Stimulated activated CD4-positive, alpha-beta T cell treated with anti-CD3 and anti-CD28 coated beads, Interleukin-2, amount 100 ng/mL, for 4 hours (primary cell): ENCODE measurements at places on chromosomes 7 and 10.

DNA sequence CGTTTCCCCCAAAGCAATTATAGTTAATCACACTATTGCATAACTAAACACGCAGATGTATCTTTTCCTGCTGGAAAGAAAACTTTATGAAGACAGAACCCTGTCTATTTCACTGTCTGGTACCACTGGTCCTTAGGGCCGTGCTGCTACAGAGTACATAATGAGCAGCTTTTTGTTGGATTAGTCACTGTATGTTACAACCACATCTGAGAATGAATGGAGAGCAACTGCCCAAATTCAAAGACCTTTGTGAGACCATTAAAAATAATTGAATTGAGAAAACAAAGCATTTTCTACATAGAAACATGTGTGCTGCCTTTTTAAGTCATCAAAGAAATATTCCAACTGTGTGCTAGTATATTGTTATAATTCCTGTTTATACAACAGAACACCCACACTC, 111.3 kb upstream of the SORCS1 start:
- DNase-seq: no peak

DNA sequence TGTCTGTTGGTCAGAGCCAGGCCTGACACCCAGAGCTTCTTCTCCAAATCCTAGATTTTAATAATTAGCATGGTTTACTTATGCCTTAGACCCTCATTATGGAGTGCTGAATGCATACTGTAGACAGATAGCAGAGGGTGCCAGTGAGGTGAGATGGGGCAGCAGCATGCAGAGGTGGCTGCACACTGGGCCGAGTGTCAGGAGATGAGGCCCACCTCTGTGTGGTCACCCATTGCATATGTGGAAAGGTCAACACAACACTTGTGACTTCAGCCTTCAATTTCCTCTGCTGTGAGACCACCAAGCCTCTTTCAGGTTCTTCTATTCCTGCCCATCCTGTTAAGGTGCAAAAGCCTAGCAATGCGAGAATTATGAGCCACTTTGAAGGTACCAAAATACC, 39.7 kb upstream of the NMT2 start:
- no peak for DNase-seq

- DNase-seq: no peak
These were observed 98.8 kb downstream of the SDK1 start for GRCh38 chr7:3399858-3400257.

DNA sequence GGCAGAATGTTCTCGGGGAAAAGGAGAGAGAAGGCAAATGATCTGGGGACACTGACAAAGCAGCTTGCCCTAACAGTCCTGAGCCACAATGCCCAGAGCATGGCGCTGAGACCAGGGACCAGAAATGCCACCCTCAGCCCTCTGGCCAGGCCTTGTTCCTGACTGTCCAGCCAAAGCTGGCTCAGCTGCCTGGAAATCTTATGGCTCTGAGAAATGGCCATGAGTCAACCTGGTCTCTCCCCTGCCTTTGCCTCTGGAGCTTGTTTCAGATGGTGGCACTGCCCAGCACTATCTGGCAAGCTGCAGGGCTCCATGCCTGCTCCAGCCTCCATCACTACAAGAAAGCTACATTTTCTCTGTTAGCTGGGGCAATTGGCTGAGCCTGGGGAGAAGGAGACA, 90.5 kb upstream of the PLXNA4 start:
- DNase-seq: no peak

DNA sequence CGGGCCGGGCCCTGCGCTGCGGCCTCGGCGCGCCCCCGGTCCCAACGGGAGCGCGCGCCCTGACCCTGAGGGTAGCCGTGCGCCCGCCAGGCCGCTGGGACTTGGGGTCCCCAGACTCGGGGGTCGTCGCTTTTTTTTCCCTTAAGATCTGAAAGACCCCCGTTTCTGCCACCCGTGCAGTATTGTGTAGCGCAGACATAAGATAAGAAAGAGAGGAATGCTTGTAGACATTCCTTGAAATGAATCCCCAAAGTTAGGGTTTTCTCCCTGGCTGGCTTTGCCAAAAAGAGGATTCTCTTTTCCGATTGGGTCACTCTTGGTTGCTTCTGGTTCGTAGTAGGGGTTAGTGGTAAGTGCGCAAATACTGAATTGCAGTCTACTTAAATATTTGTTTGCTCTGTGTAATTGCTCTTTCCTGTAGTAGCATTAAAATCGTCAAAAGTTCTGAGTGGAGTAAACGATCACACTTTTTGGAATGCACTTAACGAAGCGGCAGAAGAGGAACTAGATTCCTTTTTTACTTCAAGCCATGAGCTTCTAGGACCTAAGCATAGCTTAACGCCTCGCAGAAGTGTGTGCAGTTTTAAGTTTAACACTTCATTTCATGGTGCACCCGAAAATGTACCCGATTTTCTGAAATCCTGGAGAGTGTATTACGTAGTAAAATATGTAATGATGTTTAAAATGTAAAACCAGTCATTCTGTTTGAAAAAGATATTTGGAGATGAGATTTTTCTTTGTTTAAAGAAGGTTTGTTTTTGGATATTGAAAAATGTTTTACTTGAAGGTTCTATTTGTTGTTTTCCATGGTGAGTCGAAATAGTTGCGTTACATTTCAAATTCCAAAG, 1.3 kb downstream of the CUL1 start:
- no peak for DNase-seq

GRCh38 chr10:72511459-72511858, 114.4 kb downstream of the MICU1 start:
- no peak for DNase-seq

DNA sequence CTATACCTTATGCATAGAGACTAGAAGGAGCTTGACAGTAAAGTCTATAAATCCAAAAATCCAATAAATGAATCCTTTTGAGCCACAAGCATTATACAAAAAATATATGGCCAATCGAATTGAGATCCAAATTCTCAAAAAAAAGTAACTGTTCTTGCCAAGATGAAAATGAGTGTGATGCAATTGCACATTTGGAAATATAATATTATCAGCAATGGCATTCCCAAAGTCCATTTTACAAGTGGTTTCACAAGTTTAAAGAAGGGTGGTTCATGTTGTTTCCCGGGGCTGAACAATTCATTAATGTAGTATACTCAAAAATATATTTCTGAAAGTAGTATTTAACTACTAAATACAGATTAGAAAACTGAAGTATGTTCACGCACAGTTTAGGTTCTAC, 7.3 kb downstream of the RP9 start:
- DNase-seq: no peak

DNA sequence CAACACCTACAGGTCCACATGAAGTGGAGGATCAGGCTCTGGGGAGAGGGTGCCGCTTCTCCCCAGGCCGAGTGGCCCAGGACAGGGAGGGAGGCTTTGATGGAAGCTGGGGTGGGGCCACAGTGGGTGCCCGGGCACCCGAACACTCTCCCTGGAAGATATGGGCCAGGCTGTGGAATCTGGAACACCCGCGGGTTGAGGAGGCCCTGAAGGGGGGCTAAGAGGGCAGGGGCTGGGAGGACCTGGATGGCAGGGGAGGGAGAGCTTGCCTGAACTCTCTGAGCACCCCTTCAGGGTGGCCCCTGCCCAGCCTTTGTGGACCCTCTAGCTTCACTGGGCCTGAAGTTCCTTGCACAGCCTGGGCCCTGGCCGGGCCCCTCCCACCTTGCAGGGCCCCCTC, 4.5 kb upstream of the NKX6-2 start:
- no peak for DNase-seq

- no peak for DNase-seq
These were observed 17.5 kb downstream of the BMPER start for GRCh38 chr7:33922820-33923219.

- no peak for DNase-seq
These were observed 239.2 kb downstream of the EXOC4 start for GRCh38 chr7:133491846-133492652.

- DNase-seq: no peak
These were observed 507.0 kb upstream of the KLF6 start for GRCh38 chr10:4291990-4292389.

DNA sequence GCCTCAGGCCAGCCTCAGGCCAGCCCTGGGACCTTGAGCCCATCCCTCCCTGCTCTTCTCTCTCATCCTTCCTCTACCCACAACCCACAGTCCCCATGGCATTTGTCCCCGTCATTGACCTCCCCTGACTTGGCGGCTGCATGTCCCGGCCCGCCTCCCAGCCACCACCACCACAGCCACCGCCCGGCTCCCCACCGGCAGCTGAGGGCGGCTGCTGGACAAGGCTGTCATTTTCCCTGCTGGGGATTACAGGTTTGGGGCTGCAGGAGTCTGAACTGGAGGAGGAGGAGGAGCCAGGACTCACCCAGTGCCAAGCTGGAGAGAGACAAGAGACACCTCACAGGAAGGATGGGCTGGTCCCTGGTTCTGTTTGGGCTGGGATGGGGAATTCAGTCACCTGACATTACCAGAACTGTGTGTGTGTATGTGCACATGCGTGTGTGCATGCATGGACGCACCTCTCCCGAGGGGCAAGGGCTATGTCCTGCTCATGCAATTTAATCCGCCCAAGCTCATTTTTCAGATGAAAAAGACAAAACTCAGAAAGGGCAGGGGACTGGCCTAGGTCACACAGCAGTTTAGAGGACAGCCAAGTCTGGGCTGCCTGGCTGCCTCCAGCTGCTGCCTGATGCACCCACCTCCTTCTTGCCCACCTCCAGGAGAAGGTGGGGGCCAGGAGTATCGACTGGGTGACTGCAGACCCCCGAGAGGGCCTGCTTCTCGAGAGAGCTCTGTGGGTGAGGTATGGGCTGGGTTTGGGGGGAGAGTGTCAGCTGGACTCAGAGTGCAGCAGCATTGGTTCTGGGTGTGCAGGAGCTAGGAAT, 113.1 kb downstream of the ZMIZ1 start:
- no peak for DNase-seq

DNA sequence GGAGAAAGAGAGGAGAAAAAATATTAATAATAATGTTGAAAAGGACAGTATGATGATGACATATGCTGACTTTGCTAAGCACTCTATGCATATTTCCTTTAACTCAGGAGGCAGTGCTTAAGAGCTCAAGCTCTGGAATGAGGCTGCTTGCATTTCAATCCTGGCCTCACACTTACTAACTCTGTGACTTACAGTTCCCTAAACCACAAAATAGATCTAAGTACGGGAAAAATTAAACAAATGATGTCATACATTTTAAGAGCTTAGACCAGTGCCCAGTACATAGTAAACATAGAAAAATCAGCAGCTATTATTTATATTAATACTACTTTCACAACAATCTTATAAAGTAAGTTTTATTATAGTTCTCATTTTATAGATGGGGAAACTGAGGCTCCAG, 61.3 kb downstream of the GFRA1 start:
- DNase-seq: no peak

GRCh38 chr10:32905466-32905865, 52.6 kb downstream of the ITGB1 start:
- no peak for DNase-seq

GRCh38 chr10:14409856-14410458, 79.2 kb upstream of the FRMD4A start:
- no peak for DNase-seq

GRCh38 chr10:95650232-95650631, 6.3 kb downstream of the ALDH18A1 start:
- DNase-seq: no peak

DNA sequence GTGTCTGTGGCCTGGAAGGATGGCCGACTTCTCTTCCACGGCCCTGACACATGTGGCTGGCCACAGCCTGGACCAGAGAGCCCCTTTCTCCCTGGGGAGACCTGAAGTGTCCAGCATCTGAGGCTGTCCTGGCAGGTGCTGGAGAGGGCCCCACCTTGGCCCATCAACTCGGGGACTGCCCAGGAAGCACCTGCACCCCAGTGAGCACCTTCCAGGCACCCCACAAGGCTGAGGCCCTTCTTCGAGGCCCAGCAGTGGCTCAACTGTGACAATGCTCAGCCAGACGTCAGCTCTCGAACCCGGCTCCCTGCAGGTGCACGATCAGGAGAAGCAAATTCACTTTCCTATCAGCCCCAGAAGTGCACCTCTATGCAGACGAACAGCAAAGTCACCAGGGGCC, 24.3 kb downstream of the RGS10 start:
- DNase-seq: no peak

- DNase-seq: no peak
These were observed 8.7 kb downstream of the ZNF37A start for GRCh38 chr10:38102880-38103279.

DNA sequence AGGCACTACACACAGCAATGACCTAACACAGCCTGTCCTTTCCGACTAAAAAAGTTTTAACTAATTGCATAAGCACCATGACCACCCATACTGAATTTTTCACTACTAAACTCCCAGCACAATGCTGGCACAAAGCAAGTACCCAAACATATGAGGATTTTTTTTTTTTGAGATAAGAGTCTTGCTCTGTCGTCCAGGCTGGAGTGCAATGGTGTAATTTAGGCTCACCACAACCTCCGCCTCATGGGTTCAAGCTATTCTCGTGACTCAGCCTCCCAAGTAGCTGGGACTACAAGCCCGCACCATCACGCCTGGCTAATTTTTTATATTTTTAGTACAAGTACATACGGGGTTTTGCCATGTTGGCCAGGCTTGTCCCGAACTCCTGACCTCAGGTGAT, 5.1 kb downstream of the UBE2H start:
- no peak for DNase-seq

DNA sequence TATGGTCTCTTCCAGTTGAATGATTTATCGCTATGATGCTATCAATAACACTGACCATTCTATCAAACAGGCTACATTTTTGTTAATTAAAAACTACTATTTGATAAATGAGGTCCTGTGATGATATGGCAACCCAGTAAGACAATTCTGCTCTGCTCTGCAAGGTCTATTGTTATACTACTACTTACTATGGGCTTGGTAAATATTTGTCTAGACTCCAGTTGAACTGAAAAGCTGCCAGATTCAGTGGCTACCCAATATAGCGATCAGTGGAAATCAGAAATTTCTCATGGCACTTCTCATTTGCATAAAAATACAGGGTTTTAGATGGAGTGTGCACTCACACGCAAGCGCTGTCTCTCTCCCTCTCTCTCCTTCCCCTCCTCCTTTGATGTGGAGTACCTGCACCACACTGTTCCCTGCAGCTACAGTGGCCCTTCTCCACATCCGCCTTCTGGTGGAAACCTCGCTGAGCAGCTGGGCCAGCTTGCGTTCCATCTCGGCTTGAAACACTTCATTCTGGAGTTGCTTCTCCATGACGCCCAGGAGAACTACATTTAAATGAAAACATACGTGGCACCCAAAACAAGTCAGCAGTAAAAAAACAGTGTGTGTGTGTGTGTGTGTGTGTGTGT, 77.9 kb downstream of the KIAA1549 start:
- peak; percentile 47 for DNase-seq

DNA sequence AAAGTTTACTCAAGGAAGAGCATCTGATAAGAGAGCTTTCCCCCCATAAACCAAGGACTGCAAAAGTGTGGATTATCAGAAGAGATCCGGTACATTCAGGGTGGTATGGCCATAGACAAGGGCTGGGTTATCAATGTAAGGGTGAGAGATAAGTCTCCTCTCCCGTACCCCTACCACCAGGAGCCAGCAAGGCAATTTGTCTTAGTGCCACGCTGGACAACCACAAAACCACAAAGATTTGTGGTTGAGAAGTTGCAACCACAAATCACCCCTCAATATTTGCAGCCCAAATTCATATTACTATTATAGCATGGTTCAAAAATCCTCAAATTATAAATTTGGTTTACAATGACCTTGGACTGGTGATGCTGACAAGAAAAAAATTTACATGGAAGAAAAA, 2.3 kb upstream of the ZSCAN25 start:
- DNase-seq: no peak

GRCh38 chr10:23114228-23114850, 19.0 kb downstream of the MSRB2 start:
- no peak for DNase-seq
